BE2C (cell line): ENCODE measurements at places on chromosomes 7 and 10.

DNA sequence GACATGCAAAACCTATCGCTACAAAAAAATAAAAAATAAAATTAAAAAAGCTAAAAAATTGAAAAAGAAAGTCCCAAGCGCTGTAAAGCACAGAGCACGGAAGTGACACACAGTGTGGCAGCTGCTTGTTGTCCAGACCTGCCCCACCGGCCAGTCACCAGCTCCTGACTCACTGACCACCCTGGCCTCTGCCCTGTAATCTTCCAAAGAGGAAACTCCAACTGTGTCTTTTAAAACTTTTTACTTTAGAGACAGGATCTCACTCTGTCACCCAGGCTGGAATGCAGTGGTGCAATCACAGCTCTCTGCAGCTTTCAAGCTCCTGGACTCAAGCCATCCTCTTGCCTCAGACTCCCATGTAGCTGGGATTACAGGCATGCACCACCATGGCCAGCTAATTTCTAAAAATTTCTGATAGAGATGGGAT lies 23.6 kb downstream of the GNA12 start:
- no peak for DNase-seq

DNA sequence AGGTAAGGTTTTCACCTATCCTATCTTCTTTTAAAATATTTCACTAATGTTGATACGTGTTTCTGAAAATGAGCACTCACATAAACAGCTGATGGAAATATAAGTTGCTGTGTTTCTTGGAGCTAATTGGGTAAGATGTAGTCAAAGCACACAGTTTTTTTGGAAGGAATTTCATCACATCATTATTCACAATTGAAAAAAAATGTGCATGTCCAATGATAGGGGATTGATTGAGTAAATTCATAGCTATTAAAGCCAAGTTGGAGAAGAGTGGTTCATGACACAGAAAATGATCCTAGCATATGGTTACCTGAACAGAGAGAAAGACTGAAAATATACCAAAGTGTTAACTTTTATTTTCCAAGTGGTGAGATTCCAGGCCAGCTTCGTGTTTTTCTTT lies 29.6 kb downstream of the GLI3 start:
- DNase-seq = no peak

GRCh38 chr7:112156412-112156811 lies 49.8 kb downstream of the DOCK4 start:
- no peak for DNase-seq

DNA sequence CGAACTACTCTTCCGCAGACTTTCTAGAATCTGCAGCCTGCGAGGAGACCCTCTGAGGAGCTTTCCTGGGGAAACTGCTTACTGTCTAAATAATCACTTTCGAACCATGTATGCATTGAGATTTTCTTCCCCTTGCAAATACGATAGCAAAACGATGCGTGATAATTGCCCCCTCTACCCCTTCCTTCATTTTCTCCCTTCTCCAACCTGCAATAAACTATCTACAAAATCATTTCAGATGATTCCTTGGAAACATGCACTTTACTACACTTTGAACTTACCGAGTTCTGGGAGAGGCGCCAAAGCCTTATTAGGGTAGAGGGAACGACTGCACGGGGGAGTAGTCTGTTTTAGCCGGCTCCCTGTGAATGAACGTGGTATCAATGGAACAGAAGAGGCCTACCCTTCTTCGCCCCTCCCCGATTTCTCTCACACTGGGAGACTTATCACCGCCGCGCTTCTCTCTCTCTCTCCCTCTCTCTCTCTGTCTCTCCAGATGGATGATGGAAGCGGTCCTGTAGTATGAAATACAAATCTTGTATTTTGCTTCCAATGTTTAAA lies at the start of gene FGFBP3:
TSS of gene FGFBP3 (minus strand) at position 370 of the 561 bp plus-strand sequence. CDS start 517 bp downstream, outside the sequence.
- DNase-seq = peak; percentile 57

DNA sequence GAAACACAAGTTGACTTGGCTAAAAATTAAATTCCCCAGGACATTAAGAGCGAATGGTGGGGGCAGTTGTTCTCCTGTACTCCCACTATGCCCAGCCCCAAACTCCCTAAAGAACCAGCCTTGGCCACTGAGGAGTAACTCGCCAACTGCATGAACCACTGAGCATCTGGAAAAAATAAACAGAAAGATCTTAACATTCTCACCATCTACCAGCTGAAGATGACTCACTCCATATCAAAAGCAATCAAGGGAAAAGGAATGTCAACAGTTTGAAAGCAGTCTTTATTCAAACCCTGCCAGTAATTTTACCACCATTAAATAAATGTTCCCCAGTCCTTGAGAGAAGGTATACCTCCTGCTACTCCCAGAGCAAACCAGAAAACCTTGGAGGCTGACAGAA lies 45.4 kb downstream of the CTTNBP2 start:
- no peak for DNase-seq

- no peak for DNase-seq
Measured at GRCh38 chr7:48168159-48168558, 3.1 kb upstream of the ABCA13 start.
